ENCODE measurements at places on chromosomes 7 and 10. TPM values are rescaled to one million over a fixed set of nuclear protein-coding genes. Genes with fewer than 3 reads are reported as not detected.

DNA sequence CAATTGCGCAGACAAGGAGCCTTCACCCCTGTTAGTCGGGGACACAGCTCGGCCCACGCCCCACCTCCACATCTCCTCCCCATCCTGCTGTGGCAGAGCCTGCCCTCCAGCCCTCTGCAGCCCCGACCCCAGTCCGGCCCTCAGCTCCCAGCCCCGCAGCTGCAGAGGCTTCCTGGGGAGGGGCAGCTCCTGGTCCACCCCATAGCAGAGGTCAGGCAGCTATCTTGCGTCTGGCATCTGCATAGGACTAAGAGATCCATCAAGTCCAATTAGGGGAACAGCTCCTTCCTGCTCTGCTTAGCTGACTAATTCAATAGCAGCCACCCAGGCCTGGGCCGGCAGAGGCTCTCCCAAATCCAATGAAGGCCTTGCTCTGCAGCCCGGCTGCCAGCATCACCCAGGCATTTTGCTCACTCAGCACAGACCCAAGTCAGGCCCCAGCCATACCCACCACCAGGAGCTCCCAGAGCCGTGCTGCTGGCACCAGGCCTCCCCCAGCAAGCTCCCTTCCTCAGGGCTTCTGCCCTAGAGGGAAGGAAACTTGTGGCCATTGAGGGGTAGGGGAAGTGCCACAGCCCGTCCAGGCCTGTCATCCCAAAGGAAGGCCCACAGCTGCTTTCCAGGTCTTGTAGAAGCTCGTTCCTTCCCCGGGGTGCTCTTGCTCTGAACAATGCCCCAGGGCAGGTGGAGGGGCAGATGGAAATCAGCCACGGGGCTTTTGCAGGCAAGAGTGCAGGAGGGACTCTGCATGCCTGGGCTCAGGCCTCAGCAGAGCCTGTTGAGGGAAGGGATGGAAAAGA is 106.2 kb upstream of the RET start:
- ATAC-seq = no peak

Gene SCIN
- 1.1 TPM for total RNA-seq

Gene EPO
- not detected for total RNA-seq

DNA sequence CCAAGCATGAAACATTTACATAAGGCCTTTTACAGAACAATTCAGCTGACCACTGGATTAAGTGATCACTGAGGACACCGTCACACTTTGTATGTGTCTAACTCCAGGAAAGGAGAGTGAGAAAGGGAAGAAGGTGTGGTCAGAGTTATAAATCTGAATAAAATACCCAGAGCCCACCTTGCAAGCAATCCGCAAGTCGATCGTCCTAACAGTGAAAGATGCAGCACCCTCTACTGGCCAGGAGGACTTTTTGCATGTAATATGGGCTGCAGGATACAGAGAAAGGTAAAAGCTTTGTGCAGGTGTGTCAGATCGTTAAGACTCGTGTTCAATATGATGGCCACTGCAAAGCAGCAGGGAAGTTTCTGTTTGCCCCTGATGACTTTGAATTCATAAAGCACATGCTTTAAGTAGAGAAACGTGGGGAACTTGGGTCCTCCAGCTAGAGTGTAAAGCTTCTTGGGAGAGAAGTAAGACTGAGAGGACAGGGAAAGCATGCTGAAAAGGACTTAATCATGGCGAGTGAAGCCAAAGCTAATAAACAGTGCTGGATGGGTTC is 68.5 kb upstream of the BMPER start:
- ATAC-seq = no peak

Gene CCL24
- total RNA-seq = 0.56 TPM

DNA sequence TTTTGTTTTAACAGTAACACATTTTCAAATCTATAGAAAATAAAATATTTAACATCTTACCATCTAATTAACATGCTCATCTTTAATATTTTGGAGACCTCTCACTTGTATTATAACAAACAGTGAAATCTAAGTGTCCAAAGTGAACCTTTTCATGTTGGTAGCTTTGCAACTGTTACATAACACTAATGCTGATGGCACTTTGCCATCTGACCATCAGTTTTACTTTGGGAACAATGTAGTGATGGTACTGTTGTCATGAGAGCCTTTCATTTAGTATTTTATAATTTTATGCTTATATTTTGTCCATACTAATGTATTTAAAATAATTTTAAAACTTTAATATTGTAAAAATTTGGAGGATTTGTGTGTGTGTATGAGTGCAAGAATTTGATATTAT is 1017.0 kb upstream of the KCND2 start:
- ATAC-seq = no peak

GRCh38 chr10:71213761-71214440 is 1.5 kb downstream of the UNC5B start:
- ATAC-seq = no peak

Gene CACNB2
- total RNA-seq = 0.40 TPM

Gene C10orf67
- total RNA-seq = 0.08 TPM

- no peak for ATAC-seq
Measured at GRCh38 chr7:28383975-28384374, 28.3 kb upstream of the CREB5 start.

Measured in esophagus mucosa (tissue), 1 donor.